ENCODE measurements at places on chromosomes 1 and 21.

DNA sequence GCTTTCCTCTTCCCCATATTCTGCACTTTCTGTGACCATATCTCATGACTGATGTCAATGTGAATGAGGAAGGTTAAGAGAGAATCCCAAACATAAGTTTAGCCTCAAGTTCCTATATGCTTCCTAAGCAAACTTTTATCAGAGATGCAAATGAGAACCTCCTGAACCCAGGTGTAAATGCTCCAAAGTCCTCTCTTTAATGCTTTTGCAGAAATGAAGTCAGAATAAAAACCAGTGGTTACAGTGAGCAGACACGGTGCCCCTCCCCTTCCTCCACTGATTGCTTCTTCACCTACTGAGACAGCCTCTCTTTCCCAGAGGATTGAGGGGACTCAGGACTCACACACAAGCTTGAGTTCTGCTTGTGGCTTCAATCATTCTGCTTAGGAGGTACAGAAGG, 11.6 kb upstream of the PIGC start:
- no peak for DNase-seq

- no peak for DNase-seq
These were observed 2.9 kb upstream of the ZBED6 start for GRCh38 chr1:203792486-203792885.

- no peak for DNase-seq
These were observed 6.5 kb downstream of the RNF207 start for GRCh38 chr1:6212193-6212959.

DNA sequence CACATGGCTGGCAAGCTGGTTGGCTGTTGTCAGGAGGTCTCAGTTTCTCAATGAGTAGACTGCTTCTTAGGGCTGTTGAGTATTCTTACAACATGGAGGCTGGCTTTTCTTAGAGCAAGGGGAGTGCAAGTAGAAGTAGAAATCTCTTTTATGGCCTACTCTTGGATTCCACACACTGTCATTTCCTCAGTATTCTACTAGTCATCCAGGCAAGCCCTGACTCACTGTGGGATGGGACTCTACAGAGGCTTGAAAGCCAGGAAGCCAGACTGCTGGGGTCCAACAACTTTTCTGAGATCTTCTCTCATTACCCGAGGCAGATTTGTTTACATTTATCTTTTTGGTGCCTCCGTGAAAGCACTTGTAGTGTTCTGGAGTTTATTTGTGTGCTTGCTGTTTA, 196.2 kb upstream of the APP start:
- no peak for DNase-seq

DNA sequence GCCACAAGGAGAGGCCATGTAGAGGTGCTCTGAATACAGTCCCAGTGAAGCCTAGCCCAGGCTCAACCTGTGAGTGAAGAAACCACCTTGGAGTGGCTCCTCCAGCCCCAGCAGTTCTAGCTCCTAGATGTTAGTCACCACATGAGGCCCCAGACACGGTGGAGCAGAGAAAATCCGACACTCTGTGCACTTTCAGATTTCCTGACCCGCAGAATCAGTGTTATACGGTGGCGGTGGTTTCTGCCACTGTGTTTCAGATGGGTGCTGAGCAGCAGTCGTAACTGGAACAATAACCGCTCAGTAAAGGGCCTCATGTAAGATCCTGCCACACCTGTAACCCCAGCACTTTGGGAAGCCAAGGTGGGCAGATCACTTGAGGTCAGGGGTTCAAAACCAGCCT, 36.1 kb upstream of the ZBTB8A start:
- no peak for DNase-seq

GRCh38 chr1:112711670-112712069, 3.5 kb downstream of the PPM1J start:
- no peak for DNase-seq

- no peak for DNase-seq
These were observed at the start of gene C1QTNF12 for GRCh38 chr1:1246577-1247340. Gene C1QTNF12 (minus strand): TSS chr1:1246722. CDS start chr1:1246690, 32 bp downstream.

DNA sequence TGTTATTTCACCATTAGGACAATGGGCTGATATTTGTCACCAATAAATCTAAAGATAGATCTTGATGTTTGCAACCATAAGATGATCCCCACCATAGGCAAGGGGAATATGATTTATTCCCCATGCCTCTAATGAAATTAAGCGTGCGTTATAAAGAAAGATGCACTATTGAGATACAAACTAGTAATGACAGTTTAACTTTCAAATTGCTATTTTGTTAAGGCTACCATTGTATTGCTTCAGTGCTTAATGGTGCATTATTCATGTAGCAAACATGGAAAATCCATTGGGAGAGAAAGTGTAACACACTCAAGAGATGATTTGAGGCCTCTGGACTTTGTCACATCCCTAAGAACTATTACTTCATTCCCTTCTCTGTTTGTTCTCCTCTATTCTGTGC, 108.9 kb upstream of the TRABD2B start:
- DNase-seq = no peak

GRCh38 chr1:5576011-5576672, 416.1 kb downstream of the NPHP4 start:
- no peak for DNase-seq

DNA sequence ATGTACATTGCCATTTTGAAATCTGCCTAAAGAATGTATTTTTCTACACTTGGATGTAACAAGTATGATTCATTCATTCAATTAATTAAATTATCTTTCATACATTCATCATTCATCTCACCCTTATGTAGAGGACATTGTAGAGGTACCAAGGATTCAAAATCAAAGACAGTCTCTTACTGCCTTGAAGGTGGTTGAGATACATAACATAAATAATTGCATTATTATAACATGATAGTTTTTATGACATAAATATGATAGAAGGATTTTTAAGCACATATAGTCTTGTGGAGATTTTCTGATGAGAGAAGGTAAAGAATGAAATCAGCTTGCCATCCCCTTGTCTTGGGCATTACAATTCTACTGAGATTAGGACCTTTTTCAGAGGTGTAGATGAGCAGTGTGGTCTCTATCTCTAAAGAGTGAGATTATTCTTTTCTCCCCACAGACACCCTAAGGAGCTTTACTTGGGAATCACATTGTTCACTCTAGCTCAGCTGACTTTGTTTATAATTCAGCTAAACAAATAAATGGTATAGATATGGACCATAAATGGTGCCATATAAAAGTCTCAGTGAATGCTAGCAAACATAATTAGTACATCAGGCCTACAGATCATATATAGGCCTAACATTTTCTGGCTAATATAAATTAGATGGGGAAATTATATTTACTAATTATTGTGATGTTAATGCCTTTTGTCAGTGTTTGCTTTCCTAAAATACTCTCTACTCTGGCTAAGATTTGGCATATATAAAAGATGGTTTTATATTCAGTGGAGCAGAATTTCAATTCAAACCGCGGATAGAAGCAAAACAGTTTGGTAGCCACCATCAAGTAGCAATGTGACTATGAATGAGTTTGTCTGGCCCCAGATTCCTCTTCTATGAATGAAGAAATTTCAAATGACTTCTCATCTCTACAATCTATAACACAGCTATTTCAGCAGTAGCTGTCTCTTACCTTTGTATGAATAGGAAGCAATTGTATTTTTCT, 1.9 kb downstream of the RGS1 start:
- no peak for DNase-seq

DNA sequence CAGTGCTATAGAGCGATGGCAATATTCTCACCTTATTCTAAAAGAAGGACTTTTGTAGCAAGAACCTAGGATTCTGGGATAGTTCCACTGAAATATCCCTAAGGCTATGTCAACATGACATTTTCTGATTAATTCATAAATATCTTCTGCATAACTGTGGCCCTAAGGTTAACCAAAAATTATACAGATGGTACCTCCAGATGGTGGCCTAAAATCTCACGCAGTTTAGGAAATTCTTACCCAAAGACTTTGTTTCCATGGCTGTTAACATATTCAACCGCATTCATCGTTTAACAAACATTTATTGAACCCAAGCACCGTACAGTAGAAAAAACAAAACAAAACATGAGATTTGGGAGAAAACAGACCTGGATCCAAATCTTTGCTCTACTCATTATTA, 19.1 kb downstream of the NID1 start:
- DNase-seq = no peak

DNA sequence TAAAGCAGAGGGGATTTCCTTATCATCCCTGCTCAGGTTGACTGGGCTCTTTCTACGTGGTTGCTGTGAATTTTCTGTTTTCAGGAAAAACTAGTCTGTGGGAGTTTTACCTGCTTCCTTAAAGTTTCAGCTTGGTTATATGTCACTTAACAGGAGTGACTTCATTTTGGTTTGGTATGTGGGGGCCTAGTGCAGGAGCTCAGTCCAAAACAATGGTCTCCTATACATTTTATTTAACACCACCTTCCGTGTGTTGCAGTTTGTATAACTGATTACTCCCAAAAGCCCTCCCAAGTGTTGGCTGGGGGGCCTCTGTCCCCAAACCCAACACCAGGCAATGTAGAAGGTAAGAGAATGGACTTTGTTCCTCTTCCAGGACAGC, 5.3 kb downstream of the IL23R start:
- DNase-seq = no peak

DNA sequence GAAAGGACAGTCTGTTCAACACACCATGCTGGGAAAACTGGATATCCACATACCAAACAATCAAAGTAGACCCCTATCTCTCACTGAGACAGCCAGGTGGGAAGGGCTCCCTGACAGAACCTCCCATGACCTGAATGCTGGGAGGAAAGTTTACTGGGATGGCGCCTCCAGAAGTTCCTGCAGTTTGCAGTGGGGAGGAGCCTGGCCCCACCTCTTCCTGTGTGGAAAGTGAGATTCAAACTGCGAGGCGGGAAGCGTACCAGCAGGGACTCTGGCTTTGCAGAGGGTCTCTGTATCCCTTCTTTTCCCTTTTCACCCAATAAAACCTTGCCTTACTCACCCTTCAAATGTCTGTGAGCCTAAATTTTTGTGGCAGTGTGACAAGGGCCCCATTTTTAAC, 190.7 kb downstream of the HHIPL2 start:
- DNase-seq = no peak

- no peak for DNase-seq
These were observed 13.5 kb downstream of the CITED4 start for GRCh38 chr1:40848530-40849189.

DNA sequence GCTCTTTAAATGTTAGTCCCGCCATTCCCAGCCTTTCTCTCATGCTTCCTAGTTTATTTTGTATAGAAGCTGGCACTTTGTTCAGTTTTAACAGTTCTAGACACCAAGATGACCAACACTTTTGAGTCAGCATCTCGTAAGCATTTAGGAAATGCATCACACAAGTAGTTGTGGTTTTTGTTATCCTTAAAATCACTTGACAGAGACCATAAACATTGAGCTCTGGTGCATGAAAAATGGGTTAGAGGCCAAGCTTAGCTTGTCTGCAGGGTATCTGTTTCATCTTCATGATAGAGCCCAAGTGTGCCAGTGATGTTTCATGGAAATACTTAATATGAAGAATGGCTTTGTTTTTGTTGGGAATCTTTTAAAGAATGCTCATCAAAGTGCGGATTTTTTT, 159.7 kb downstream of the DISP1 start:
- no peak for DNase-seq

GRCh38 chr21:34342476-34342875, 21.3 kb upstream of the KCNE2 start:
- DNase-seq = no peak

- no peak for DNase-seq
These were observed 132.9 kb downstream of the COQ8A start for GRCh38 chr1:227072991-227073390.

- no peak for DNase-seq
These were observed 134.4 kb downstream of the OMA1 start for GRCh38 chr1:58412071-58412580.

- no peak for DNase-seq
These were observed 12.6 kb downstream of the DAB1 start for GRCh38 chr1:57411262-57411661.

DNA sequence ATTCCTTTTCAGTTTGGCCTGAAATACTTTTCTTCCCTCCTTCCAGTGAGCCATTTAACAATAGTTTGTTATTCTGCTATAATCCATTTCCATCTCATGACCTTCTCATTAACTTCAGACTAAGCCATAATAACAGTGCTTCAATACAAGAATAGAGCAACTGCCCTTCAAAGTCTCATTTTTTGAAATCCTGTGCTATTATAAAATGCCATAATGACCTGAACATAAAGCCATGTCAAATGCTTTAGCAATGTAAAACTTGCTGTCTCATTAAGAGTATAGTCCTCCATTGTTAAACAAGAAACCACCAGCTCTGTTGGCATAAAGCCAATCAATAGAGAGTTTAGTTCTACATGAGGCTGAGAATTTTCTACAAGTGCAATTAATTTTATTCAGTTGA, 9.6 kb upstream of the PIGK start:
- DNase-seq = no peak

GRCh38 chr1:21596174-21596573, 73.0 kb downstream of the RAP1GAP start:
- DNase-seq = no peak

DNA sequence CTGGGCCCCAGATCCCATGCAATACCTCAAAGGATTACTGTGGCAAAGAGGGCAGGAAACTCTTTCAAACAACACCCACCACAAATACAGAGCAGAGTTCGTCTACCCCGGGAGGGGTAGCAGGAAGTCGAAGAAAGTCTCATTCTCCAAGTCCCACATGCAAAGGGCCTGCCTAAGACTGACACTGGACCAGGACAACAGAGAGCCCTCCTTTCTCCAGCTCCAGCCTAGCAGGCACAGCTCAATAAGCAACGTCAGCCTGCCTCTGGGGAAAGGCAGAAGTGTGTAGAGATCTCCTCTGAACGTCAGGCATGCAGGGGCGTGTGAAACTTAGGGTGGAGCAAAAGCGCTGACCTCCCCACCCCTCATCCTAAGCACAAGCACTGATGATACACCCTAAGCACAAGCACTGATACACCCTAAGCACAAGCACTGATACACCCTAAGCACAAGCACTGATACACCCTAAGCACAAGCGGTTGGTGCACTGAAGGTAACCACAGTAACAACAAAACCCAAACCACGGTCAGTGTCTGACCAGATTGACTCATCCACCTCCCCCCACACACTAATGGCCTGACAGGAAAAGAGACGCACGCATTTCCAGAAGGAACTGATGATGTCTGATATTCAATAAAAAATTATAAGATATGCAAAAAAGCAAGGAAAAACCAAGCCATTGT, 1.3 kb downstream of the KRTAP12-3 start:
- DNase-seq = no peak

DNA sequence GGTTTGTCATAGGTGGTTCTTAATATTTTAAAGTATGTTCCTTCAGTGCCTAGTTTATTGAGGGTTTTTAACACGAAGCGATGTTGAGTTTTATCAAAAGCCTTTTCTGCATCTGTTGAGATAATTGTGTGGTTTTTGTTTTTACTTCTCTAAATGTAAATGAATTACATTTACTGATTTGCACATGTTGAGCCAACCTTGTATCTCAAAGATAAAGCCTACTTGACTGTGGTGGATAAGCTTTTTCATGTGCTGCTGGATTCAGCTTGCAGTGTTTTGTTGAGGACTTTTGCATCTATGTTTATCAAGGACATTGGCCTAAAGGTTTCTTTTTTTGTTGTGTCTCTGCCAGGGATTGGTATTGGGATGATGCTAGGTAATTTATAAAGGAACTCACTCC, 142.5 kb downstream of the PRDM2 start:
- no peak for DNase-seq

All from NCI-H187 (cell line).